ENCODE measurements at places on chromosomes 6 and 20.

DNA sequence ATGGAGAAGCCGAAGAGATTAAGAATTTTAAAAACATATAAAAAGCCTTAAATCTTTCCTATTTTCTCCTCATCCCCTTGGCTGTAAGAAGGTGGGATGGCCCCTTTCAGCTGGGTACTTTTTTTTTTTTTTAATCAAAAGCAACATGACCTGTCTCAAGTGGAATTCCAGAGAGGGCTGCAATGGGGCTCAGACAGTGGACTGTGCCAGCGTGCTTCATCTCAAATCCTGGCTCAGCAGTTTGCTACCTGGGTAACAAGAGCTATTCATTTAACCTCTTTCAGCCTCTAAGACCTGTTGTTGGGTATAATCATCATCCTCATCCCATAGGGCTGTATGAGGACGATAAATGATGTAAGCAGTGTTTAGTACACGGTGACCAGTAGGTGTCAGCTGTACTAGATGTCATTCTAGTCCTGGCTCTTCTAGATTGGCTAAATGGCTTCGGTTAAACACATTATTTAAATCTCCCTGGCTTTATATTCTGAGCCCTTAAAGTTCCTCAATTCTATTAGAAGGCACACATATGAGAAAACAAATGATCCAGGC lies 6.9 kb upstream of the PPP1R3G start:
- DNase-seq: no peak

DNA sequence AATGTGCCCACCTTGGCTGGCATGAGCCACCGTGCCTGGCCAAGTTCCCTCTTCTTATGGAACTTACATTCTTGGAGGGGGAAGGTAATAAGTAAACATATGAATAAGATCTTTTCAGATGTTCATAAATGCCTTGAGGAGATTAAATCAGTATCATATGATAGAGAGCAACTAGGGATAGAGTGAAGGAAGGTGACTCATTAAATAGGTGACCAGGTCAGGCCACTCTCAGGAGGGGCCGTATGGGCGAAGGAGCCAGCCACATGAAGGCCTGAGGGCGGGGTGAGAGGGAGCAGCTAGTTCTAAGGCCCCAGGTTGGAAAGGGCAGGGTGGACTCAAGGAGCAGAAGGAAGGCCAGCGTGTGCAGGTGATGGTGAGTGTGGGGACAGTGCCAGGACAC lies 91.1 kb downstream of the UST start:
- DNase-seq: no peak

DNA sequence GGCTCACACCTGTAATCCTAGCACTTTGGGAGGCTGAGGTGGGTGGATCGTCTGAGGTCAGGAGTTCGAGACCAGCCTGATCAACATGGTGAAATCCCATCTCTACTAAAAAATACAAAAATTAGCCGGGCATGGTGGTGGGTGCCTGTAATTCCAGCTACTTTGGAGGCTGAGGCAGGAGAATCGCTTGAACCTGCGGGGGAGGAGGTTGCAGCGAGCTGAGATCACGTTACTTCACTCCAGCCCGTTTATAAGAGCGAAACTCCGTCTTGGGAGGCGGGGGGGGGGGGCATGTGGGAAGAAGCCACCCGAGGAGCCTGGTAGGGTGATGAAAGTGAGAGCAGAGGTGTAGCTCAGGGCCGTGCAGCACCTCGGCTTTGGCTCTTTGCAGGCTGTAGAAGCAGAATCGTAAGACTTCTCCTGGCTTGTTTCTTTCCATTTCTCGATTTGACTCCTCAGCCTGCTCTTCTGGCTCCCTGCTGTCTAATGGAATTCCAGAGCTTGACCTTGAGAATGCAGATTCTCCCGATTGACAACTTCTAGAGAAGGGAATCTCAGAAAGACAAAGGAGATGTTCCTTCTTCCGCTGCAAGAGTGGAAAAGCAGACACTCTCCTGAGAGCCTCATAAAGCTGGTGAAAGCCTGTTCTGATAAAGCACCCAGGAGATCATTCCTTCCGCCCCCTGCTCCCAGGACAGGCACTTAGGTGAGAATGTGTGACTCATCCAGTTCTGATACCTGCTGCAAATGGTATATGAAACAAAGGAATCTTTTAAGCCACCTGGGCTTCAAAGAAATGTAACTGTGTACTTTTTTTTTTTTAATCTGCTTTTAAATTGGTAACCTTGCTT lies 26.0 kb upstream of the PPP1R16B start:
- no peak for DNase-seq

DNA sequence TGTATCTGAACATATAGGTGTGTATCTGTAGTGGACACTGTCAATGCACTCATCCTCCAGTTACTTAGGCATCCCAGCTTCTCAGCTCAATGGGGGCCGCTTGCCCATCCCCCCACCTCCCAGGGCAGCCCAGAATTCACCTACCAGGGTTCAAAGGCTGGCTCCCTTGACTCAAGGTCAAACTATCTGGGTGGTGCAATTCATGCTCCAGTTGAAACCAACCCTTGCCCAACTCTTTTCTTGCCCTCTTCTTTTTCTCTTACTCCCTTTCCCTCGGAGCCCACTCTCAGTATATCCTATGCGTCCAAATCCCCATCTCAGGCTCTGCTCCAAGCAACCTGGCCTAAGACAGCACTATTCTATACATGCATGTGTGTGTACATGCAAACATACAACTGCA lies 127.4 kb downstream of the BCAS1 start:
- no peak for DNase-seq

DNA sequence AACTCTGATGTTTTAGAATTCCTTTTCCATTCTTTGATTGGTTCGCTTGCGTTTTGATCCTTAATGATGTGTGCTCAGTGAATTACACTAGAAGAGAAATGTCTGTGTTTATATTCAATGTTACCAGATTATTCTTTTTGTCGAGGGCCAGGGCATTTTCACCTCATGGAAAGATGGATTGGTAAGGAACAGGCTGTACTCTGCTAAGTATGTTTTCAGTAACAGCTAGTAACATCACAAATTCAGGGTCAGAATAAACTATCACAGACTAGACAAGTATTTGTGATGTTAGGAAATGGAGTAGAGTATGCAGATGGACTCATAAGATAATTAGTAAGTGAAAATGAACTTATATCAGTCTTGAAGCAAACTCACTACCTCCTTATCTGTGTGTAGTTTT lies 235.6 kb downstream of the SOX4 start:
- DNase-seq: no peak

GRCh38 chr6:32167154-32167760 lies 2.9 kb downstream of the EGFL8 start:
- DNase-seq: no peak

DNA sequence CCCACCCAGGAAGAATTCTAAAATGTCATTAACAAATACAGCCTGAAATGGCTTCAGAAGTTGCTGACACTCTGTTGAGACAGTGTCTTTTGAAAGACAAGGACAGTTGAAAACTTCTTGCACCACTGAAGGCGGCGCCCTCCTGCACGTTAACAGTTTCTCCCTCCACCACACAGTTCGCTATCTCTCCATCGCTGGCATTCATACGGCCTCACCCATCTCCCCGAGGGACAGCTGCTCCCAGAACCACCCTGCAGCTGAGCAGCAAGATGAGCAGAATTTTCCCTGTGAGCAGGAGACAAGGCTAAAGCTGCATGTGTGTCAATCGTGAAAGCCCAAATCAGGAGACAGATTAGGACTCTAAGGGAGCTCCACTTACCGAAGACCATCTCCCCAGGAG lies 113.3 kb downstream of the LY86 start:
- no peak for DNase-seq

GRCh38 chr20:45950330-45950646 lies 15.8 kb downstream of the PCIF1 start:
- no peak for DNase-seq

DNA sequence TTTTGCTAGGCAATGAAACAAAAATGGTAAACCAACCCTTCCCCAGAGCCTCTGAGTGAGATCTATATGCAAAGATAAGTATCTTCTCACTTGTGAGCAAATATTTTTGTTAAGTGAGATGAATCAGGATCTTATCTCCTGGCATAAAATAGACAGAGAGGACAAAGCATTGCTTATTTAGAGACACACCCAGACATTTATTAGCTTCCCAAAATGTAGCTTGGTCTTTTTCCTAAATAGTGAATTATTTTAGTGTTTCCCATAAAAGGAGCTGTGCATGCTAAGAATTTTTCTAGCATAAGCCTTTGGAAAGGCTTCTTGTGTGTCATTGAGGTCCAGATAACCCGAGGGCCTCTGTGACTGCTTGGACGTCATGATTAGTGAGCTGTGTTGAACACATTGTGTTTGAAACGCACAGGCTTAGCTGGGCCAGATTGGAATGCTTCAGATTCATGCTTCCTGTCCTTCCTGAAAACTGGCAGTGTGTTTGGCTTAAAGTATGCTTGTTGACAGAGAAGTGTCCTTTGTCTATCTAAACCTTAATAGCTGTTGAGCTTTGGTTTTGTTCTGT lies 16.5 kb downstream of the MTHFD1L start:
- no peak for DNase-seq

DNA sequence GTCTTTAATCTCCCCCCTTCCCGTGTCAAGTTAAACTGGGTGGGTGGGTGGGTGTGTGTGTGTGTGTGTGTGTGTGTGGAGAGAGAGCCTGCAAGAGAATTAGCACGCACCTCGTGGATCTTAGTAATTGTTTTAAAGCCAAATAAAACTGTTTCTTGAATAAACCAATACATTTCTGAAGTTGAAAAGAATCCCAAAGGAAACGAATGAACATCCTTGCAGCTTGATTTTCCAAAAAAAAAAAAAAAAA lies 381 bp upstream of the BICRAL start:
- DNase-seq: no peak

GRCh38 chr20:49853640-49854039 lies 41.0 kb downstream of the SLC9A8 start:
- DNase-seq: no peak

GRCh38 chr6:37967651-37968050 lies 148.1 kb downstream of the ZFAND3 start:
- DNase-seq: no peak

- no peak for DNase-seq
Observed at GRCh38 chr6:69012211-69012610, 377.1 kb downstream of the ADGRB3 start.

DNA sequence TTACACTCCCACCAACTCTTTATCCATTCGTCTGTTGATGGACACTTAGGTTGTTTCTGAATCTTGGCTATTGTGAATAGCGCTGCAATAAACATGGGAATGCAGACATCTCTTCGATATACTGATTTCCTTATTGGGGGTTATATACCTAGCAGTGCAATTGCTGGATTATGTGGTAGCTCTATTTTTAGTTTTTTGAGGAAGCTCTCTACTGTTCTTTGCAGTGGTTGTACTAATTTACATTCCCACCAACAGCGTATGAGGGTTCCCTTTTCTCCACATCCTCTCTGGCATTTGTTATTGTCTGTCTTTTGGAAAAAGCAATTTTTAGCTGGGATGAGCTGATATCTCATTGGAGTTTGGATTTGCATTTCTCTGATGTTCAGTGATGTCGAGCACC lies 4.6 kb upstream of the PFDN4 start:
- DNase-seq: no peak

- DNase-seq: no peak
Observed at GRCh38 chr6:99822741-99823512, 171.1 kb downstream of the MCHR2 start.

- no peak for DNase-seq
Observed at GRCh38 chr6:124008988-124009765, 205.5 kb downstream of the NKAIN2 start.
